Muscle of back (tissue), 13 donors: ENCODE measurements at places on chromosomes 6 and 20.
A peak's percentile ranks its signal among the peaks of the same experiment; 100 is the strongest.

DNA sequence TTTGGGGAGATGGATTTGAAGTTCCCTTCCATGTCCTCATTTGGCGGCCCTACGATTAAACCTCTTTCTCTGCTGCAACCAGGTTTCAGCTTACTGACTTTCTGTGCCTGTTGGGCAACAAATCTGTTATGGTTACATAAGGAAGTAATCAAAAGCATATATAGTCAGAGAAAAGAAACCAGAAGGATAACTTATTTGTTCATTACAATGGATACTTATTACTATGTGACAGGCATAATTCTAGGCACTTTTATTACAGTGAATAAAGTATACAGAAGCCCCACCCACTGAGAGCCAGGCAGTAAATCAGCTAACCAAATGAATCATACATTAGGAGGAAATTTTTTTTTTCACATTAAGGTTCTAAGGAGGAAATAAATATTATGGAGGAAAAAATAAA, 9.6 kb upstream of the TRIM31 start:
- DNase-seq = no peak

DNA sequence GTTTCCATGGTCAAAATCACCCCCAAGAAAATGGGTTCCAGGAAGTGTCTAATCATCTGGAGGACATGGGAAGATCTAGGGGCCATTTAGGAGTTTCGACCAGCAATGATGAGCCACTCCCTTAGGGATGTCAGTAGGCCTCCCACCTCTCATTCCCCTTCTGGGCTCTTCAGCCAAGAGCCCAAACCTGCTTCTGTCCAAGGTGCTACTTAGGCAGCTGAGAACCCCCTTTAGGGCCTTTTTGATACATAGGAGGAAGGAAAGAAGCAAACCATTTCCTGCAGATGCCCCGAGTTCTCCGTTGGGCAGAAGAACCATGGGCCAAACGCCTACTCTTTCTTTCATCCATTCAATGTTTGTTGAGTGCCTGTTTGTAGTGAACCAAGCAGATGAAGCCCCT, 141.4 kb upstream of the RIN2 start:
- DNase-seq = no peak

- peak; percentile 49 for DNase-seq
Measured at GRCh38 chr6:143195349-143195845, 134.7 kb downstream of the AIG1 start.

DNA sequence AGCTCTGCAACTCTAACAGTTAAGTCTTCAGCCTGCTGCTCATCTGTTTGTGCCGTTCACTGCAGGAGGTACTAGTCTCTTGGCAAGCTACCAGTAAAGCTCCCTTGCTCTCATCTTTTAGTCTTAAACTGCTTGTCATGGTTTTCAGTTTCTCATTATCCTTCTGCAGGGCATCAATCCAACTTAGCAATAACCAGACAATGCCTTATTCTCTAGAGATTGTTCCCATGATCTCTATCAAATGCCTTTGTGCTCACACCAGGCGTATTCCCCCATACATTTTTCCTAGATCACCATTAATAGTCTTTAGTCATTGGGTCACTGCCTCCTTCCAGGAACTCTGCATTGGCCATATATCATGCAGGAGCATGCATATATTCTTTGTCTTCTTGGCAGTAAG, 171.3 kb downstream of the GRM1 start:
- DNase-seq = peak; percentile 69

- DNase-seq = no peak
Measured at GRCh38 chr6:147924598-147924997, 416.1 kb downstream of the SAMD5 start.

DNA sequence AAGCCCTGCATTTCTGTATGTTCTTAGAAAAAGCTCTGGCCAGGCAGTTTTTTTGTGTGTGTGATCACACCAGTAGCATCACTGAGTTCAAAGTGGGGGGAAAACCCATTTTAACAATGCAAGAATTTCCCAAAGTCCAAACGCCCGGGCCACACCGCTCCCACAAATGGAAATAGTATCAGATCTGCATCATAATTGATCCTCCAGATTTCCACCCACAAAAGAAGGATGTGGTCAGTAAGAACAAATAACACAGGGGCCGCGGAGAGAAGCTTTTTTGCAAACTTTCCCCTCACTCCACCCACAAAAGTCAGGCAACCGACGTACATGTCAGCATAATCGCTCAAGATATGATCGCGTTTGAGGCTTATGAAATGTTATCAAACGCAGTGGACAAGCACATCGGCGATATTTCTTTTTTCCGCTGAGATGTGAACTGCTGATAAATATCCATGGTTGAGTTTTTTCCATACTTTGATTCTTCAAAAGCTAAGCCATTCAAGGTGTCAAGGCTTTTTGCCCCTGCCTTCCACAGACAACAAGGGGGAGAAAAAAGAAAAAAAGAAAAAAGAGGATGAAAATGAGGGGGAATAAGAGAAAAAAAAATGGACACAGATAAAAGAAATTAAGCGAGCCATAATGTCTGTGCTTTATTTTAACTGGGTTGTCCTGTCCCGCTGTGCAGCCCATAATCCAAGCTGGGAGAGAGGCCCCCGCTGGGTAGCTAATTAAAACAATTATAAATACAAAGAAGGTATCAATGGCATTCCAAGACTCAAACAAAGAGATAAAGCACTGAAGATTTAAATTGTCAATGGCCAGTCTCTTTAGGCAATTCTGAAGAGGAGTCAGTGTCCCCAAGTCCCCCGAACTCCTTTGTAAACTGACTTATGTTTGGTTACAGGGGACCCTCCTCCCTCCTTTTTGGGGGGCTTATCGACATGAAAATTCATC, 143.5 kb downstream of the ZFP64 start:
- DNase-seq = peak; percentile 36

DNA sequence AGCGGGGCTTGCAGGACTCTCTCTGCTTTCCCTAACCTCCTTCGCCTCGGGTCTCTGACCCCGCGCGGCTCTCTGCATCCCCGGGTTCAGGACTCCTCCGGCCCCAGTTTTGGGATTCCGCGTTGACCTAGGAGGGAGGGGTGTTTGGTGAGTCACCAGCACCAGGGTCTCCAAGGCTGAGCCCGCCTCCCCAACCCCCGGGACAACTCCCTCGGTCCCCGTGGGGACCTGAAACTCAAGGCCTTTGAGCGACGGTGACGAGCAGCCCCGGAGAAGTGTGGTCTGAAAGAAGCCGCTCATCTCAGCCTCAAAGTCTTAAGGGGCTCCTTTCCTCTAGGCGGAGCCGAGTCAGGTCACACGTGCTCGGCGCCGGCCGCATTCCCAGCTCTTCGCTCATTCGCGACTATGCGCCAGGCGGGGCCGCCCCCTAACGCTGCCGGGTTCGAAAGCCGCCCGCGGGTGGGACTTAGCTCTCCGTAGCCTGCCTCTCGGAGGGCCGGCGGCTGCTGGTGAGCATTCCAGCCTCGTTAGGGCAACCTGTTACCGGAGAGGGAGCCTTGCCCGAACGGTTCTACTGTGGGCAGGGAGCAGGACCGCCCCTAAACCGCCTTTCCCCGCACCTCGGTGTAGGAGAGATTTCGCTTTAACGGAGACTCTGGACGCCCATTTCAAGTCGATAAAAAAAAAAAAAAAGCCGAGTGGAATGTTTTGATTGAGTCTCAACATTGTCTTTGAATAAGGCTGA, 3.0 kb upstream of the PRDM13 start:
- no peak for DNase-seq

DNA sequence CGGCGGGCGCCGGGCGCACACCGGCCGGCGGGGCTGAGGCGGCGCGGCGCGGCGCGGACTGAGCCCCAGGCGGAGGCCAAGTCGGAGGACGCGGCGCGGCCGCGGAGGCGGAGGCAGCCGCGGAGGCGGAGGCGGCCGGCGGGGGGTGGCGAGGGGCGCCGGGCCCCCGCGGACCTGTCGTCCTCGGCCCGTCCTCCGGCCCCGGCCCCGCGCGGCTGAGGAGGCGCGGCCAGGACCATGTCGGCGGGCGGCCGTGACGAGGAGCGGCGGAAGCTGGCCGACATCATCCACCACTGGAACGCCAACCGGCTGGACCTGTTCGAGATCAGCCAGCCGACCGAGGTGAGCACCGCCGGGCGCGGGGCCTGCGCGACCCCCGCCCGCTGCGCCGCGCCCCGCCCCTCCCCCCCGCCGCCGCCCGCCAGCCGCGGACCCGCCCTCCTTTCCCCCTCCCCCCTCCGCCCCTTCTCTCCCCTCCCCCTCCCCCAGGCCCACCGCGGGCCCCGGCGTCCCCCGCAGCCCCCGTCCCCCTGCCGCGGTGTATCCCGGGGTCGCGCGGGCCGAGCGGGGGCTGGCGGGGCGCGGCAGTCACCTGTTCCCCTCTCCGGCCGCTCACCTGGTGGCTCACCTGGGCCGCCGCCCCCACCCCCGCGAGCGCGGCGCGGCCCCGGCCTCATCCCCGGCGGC, at the start of gene AFDN:
Gene AFDN (plus strand): TSS at position 16 of the 687 bp plus-strand sequence. CDS start 222 bp downstream, at position 238.
- peak; percentile 40 for DNase-seq

- DNase-seq = no peak
Measured at GRCh38 chr6:29528300-29528931, 31.1 kb downstream of the UBD start.

DNA sequence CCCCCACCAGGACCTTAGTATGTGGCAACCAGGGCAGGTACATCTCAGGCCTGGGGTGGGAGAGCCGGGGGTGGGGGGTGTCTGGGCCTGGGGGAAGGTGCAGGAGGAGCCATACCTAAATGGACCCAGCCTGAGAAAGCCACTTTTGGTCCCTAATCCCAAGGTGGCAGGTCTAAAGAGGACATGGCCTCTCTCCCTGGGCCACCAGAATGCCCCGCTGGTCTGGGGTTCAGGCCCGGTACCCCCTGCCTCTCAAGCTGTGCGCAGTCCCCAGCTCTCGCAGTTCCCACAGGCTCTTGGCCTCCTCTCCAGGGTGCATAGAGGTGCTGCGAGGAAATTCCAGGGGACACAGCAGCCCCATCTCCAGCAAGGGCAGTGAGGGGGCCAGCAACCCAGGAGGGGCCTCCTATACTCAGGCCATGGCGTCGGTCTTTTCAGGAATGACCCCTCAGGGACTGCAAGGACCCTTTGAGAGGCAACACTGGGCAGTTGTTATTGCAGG, 1.1 kb upstream of the AVP start:
- no peak for DNase-seq

DNA sequence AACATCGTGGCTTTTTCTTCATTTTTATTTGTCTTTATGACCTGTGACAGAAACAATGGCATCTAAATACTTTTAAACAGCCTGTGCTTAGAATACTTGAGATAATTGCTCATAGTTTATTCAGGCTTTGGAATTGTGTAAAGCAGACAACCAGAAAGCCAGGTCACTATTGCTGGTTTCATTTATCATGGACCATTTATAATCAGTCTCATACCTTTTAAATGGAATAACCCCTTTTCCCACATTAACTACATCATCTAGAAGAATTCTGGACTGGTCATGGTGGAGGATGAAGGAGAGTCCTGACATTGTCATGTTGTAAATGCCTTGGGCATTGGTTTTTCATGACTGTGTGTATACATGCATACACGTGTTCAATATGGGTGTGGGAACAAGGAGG, 661.5 kb downstream of the EPM2A start:
- DNase-seq = no peak

DNA sequence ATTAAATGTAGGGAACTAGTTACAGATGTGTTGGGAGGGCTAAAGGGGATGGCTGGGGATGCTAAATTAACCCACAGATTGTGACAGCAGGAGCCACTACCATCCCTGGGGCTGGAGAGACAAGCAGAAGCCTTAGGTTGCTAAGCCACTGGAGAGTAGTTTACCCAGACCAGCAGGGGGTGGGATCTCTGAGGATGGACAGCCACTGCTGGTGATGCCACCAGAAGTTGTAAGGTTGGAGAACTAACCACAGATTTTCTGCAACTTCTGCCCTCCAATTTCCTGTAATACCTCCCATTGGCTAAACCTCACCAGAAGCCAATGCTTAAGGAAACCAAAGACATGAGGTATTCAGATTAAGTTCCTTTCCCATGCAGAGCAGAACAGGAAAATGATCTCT, 139.6 kb upstream of the NOX3 start:
- no peak for DNase-seq

DNA sequence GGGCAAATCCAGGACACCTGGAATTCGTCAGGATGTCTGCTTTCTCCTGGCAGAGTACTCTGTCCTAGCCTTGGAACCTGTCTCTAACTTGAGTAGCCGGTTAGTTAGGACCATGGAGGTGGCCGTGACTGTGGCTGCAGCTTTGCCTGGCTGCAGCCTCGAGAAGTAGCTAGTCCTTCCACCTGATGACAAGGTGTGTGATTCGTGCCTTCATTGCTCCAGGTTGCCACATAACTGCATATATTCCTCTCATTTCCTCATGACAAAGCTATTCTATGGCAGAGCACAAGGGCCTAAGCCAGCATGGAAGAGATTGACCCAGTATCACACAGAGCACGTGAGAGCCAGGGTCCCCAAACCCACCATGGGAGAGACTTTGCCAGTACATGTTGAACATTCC, 39.8 kb upstream of the KIF25 start:
- no peak for DNase-seq
